Stimulated activated CD4-positive, alpha-beta T cell treated with anti-CD3 and anti-CD28 coated beads, TNF-alpha, amount 100 ng/mL, for 1 hour (primary cell): ENCODE measurements at places on chromosomes 5 and 9.

- DNase-seq: no peak
Measured at GRCh38 chr9:106800701-106801270, 62.2 kb upstream of the ZNF462 start.

GRCh38 chr5:134509308-134510040 lies 16.0 kb upstream of the JADE2 start:
- no peak for DNase-seq

- no peak for DNase-seq
Measured at GRCh38 chr5:36675282-36675681, 68.9 kb downstream of the SLC1A3 start.

GRCh38 chr5:74938250-74938933 lies 72.2 kb upstream of the FAM169A start:
- no peak for DNase-seq

DNA sequence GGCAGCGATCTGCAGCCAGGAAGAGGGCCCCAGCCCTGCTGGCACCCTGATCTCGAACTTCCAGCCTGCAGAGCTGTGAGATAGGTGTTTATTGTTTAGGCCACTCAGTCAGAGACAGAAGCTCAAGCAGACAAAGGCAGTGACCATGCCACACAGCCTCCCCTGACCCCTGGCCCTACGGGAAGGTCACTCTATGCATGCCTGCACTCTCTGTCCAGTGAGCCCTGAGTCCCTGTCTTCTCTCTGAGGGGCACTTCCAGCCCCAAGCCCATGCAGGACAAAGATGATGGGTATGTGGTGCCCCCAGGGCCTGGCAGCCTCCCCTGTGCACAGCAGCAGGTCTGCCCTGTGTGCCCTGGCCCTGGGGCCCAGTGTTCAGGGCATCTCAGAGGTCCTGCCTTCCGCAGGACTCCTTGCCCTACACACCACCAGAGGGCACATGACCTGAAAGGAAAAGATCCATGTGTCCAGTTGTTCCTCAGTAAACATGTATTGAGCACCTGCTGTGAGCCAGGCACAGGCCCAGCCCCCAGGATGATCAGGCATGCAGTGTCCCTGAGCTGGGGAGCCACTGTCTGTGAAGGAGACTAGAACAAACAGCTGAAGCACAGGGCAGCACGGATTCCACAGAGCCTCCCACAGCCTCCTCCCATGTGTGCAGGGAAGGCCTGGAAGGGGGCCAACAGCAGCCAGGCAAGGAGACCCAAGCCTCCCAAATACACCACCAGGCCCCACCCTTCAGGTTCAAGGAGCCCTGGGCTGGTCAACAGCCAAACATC lies 109.3 kb downstream of the ATPSCKMT start:
- no peak for DNase-seq

- no peak for DNase-seq
Measured at GRCh38 chr9:2174306-2174705, 159.2 kb downstream of the SMARCA2 start.

DNA sequence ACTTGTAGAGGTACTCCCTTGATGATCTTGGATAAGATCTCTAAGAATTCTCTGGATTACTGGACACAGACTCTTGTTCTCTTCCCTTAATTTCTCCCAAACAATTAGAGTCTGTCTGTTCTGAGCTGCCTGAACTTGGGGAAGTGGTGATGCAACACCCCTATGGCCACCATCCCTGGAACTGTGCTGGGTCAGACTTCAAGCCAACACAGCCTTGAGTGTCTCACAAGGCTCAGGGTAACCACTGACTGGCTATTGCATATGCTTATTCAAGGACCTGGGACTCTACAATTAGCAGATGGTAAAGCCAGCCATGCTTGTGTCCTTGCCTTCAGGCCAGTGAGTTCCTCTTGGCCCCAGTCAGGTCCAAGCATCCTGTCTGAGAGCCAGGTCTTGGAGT lies 504.5 kb downstream of the MAN2A1 start:
- no peak for DNase-seq

GRCh38 chr5:151318850-151319732 lies 15.5 kb upstream of the SLC36A3 start:
- no peak for DNase-seq

- DNase-seq: no peak
Measured at GRCh38 chr5:15609076-15609725, 109.2 kb downstream of the FBXL7 start.

- DNase-seq: no peak
Measured at GRCh38 chr9:1216532-1216931, 166.4 kb downstream of the DMRT2 start.
